ENCODE measurements at places on chromosomes 7 and 10.

- DNase-seq: peak; percentile 75
Observed at GRCh38 chr7:6446838-6447580, 745 bp downstream of the DAGLB start.

GRCh38 chr7:115676080-115676479, 354.5 kb downstream of the TFEC start:
- peak; percentile 33 for DNase-seq

GRCh38 chr7:140607441-140607989, 33.1 kb downstream of the DENND2A start:
- no peak for DNase-seq

- no peak for DNase-seq
Observed at GRCh38 chr7:95395755-95396135, 430 bp downstream of the PON3 start.

DNA sequence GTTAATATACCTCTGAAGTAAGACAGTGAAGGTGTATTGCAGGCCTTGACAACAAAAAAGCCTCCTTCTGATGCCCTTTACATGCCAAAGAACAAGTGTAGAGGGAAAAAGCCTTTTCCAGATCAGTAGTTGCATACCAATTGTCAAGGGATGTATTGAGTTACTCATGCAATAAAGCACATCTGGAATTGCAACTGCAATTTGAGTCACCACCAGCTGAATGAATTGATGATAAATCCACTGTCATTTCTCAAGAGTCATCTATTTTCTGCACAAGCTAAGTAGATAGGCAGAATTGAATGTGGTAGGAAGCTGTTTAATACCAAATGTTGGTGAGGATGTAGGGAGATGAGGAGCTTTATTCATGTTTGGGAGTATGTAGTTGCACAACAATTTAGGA, 325.9 kb upstream of the SMIM30 start:
- DNase-seq: no peak

DNA sequence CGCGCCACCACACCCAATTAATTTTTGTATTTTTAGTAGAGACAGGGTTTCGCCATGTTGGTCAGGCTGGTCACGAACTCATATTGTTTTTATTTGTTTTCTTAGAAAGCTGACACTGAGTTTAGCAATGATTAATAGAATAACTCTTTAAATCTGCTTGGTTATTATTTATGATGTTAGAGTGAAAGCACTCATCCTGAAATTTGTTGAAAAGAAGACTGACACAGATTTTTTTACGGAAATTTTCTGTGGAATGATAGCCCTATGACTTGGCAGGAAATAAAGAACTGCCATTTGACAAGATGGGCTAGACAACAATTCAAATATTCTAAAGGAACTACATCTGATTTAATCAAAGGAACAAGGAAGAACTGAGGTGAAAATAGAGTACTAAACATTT, 4.3 kb upstream of the GSAP start:
- DNase-seq: no peak

GRCh38 chr10:86673216-86673826, 5.0 kb downstream of the LDB3 start:
- DNase-seq: no peak

- no peak for DNase-seq
Observed at GRCh38 chr7:132545756-132546155, 30.5 kb downstream of the PLXNA4 start.

- no peak for DNase-seq
Observed at GRCh38 chr7:144024213-144024612, 24.1 kb downstream of the OR6B1 start.

GRCh38 chr7:32289651-32290414, 200.3 kb downstream of the LSM5 start:
- no peak for DNase-seq

GRCh38 chr10:63236113-63236935, 103.2 kb downstream of the NRBF2 start:
- DNase-seq: no peak

DNA sequence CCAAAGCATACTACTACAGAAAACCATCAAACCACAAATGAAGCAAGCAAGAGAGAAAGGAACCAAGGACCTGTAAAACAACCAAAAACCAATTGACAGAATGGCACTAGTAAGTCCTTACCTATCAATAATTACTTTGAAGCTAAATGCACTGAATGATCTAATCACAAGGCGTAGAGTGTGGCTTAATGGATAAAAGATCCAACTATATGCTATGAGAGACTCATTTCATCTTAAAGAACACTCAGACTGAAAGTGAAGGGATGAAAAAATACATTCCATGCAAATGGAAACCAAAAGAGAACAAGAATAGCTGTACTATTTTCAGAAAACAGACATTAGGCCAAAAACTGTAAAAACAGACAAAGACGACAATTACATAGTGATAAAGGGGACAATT, 70.7 kb downstream of the CRPPA start:
- DNase-seq: no peak

DNA sequence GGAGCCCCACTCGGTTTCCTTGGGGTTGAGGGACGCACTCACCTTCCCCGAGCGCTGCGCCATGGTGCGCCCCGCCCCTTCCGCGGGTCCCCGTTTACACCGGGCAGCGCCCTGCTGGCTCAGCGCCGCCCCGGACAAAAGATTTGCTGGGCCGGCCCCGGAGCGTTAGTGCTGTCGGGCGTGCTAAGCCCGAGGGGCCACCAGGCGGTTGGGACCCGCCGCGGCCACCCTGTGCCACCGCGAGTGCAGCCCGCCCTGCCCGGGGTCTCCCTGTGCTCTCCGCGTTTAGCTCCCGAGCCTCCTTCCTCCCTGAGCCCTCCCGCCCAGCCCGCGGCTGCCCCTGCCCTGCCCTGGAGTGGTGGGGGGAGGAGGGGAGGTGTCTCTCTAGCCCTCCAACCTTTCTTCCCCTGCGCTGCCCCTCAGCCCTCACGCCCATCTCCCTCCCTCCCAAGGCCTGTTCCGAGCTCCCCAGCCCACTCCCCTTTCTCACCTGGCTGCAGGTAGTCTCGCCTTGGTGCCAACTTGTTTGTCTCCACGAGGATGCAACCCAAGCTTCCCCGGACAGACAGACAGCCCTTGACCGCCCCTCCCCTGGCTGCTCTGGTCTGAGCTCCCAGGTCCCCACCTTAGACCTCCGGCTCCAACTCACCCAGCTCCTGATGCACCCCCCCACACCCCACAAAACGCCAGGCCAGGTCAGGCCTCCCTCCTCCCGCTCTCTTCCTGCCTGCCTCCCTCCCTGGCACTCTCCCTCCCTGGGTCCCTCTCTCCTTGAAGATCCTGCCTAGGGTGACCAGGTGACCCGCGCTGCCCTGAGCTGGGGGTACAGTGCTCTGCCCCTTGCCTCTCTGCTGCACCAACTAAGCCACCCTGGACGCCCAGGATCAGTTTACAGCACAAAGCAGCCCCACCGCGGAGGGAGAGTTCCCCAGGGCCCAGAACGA, at the start of gene CRYGN:
Gene CRYGN (minus strand): TSS at position 287 of the 944 bp plus-strand sequence. CDS start 224 bp downstream, at position 63.
- no peak for DNase-seq

GRCh38 chr10:121469797-121470606, 128.2 kb downstream of the FGFR2 start:
- DNase-seq: peak; percentile 28

GRCh38 chr10:124827474-124827873, 25.9 kb downstream of the ABRAXAS2 start:
- no peak for DNase-seq

- DNase-seq: no peak
Observed at GRCh38 chr10:78953113-78953798, 115.5 kb upstream of the ZMIZ1 start.

DNA sequence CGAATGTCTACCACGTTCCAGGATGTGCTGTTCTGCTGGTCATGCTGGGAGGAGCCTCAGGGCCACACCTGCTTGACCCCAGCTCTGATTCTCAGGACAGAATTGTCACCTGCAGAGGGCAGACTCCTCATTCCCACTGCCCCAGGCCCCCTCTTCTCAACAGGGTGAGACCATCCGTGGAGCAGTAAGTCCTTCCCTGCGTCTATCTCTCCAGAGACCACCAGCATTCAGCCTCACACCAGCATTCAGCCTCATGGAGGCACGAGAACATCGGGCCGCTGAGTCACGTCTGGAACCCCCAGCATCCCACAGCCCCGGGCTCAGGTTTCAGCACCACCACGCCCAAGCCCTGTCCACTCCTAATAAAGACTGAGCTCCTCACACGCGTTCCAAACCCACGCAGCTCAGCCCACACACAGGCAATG, 273.4 kb downstream of the DIP2C start:
- no peak for DNase-seq

DNA sequence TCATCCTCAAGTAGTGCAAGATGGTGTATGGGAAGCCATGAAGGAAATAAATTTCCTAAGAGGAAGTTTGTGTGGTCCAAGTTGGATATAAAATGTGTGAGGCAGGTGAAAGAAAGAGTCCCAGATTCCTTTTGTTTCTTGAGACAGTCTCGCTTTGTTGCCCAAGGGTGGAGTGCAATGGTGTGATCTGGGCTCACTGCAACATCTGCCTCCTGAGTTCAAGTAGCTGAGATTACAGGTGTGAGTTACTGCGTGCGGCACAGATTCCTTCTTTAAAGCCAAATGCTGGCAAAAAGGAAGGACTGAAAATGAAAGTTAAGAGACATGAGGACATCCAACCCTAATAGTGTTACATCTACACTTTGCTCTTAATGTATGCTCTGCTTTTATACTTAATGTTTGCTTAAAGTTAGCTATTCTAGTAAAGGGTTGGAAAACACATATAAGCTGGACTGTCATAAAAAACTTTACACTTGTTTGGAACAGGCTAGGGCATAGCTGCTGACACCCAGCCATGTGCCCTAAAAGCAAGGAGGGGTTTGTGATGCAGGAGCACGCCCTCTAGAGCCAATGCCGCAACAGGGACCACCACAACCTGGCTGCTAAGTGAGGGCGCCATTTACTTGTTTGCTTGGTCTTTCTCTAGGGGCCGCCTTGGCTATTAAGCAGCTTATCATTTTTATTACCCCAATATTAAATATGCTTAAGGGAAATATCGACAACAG, 34.5 kb downstream of the CLEC2L start:
- DNase-seq: no peak

- DNase-seq: no peak
Observed at GRCh38 chr7:132738254-132738653, 162.0 kb upstream of the PLXNA4 start.

DNA sequence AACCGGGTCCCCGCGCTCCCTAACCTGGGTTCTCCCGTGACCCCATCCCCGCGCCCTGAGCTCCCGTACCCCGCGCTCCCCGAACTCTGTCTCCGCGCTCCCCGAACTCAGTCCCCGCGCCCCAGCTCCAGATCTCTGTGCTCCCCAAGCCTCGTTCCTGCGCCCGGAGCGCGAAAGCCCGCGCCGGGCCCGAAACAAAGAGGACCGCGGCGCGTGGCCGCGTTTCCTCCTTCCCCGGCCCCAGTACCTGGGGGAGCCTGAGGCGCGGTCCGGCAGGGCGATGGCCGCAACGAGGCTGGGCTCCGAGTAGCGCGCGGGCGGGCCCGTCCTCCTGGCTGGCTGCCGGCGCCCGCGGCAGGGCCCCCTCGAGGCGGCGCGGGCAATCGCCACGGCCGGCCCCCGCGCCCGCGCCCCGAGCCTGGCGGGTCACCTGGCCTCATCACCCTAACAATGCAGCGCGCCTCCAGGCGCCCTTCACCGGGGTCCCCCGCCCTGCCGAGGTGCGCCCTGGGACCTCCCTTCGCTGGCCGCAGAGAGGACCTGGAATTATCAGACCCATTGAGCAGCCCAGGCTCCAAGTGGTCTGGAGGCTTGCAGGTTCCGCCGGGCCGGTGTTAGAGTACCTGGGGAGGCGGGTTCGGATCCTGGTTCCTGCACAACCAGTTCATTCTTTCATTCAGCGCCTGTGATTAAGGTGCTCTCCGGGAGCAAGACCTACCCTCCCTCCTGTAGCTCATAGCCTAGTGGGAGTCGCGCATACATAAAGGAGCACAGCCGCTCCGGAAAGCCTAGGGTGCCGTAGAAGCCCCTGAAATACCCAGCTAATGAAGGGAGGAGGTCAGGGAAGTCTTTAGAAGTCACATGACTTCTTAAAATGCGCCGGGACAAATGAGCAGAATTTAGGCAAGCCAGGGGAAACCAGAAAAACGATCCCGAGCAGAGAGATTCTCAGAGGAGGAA, at the start of gene TNS3:
Gene TNS3 (minus strand): TSS at position 308 of the 960 bp plus-strand sequence. CDS start 142,475 bp downstream, outside the sequence.
- DNase-seq: peak; percentile 36

GRCh38 chr7:88001744-88002530, 67.9 kb downstream of the ADAM22 start:
- no peak for DNase-seq

DNA sequence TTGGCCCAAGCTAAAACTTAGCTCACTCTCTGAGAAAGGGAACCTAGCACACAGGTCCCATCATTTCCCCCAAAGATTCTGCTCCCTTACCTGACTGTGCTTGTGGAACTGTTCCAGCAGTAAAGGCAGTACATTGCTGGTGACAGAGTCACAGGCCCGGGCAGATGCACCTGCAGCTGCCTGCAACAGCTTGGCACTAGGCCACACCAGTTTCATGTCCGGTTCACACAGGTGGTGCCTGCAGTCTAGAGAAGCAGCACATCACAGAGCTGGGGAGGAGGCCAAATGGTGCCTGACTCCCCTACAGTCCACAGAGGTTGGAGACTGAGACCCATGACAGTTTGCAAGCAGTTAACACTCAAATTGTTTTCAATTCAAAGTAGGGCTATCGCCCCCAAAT, 22.2 kb downstream of the ZDHHC16 start:
- no peak for DNase-seq

- DNase-seq: no peak
Observed at GRCh38 chr10:79311581-79312407, 35.5 kb upstream of the PPIF start.

- DNase-seq: no peak
Observed at GRCh38 chr10:24822590-24822989, 98.9 kb upstream of the ARHGAP21 start.

DNA sequence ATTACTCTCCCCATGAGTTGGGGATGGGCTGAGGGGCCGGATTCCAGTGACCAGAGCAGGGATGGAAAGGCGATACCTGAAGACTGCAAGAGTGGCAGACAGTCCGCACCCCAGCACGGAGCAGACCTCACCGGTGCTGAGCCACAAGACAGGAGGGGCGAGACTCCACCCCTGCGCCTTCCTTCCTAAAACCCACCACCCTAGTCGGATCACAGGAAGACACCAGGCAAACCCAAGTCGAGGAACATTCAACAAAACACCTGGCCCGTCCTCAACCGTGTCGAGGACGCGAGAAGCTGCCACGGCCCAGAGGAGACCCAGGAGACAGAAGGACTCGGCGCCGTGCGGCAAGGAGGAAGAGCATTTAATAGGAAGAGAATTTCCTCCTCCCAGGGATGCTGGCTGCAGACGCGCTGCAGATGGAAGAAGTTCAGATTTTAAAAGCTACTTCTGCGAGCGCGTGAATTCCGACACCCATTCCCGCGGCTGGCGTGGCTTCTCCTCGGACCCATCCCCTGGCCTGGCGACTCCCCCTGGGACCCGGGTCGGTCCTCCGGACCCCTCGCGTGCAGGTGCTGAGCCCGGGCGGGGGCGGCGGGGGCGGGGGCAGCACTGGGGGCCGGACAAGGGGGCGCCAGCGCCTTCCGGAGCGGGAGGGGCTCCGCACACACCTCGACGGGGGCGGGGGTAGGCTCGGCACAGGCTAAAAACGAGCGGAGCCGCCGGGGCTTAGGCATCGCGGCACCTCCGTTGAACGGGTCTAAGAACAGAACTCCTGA, 563 bp upstream of the UTF1 start:
- DNase-seq: no peak
